Brain (organoid and tissue), 16 donors: ENCODE measurements at places on chromosomes 6 and 20.

DNA sequence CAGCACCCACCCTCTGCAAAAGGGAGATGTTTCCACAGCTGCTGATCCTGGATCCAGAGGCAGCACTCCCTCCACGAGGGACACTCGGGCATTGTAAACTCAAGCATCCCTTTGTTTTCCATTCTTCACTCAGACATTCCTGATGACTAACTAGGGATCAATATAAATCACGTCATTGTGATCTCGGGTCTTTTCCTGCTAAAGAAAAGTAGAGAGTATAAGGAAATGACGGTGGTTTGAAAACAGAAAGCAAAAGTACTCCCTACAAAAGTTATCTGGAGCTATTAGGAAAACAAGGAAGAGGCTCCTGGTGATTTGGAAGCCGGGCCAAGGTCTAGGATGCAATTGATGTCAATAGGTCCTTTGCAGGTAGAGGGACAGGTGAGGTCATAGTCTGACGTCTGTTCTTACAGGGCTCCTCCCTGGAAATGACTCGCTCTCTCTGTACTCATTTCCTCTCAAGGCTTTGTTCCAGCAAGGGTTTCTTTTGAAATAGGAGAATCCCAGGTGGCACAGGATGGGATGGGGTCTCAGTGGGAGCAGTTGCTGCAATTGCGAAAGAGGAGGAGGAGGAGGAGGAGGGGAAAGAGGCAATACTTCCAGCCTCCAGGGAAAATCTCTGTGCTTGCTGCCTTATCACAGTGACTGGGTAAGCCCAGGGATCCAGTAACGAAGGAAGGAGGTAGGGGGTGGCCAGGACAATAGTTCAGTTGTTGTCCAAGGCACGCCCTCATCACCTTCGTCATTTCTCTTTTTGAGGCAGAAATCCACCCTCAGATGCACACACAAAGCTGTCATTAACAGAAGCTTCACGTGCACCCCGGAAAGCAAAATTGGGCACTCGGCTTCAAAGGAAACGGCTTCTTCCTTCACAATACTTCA, 222.8 kb downstream of the LY86 start:
- DNase-seq = no peak

DNA sequence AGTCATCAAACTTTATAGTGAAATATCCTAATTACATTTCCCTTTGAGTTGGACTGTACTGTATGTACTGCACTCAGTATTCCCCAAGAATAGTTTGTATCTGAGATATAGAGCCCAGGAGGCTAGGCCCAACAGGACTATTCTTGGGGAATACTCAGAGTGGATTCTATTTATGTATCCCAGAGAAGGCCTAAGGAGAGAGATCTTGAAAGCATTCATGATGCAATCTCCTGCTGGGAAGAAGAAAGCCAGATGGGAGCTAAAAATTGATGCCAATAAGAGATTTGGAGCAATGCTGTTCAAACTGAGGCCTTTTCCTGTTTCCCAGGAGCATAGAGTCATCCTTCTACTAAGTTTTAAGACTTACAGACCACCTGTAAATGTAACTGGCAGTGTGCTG, 452.1 kb upstream of the PLCB4 start:
- no peak for DNase-seq

DNA sequence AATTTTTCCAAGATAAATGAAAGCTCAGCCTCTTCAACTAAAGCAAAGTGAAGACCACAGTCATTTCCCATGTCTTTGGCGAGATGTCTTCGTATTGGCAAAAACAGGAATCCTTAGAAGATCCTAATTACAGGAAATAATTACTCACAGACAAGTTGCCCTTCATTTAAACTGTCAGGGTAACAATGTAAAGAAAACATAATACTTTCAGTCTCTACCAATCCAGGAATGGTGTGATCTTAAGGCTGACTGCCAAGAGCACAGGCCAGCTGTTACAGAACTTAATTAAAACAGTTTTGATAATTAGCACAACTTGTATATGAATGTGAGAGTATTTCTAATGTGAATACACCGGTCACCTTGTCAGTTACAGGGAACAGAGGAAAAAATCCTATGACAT, 292.2 kb downstream of the PACRG start:
- DNase-seq = no peak

- no peak for DNase-seq
Observed at GRCh38 chr20:42361402-42361970, 743.3 kb upstream of the CHD6 start.
